Effector memory CD8-positive, alpha-beta T cell (primary cell): ENCODE measurements at places on chromosomes 2 and 18.

GRCh38 chr2:126817172-126817571 lies 81.5 kb upstream of the TEX51 start:
- no peak for DNase-seq

DNA sequence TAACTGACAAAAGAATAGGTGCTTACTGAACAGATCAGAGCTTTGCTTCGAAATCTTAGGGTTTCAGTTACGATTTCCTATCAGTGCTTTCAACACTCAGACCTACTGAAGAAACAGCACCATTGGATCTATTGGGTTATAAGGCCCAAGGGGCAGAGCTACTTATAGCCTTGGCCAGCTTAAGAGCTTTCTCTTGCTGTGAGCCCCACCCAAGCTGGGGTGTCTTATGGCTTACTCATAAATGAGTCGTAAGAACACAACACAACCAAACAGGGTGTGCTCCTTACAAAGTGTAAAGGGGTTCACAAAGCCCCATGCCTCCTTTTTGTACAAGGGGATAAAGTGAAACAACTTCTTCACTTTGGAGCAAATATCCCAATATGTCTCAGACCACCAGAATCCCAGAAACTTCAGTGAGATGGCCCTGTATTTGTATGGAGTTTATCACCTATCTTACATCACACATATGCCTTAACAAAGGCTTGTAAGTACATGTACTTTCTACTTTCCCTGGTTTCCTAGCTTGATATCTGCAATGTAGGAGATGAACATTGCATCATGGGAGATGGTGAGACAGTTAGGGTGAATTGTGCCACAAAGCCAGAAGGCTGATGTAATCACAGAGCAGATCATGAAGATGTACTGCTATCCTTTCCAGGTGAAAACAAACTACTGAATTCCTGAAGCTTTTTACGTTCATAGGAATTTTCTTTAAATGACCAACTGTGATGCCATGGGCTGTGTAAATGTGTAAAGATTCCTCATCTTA lies 115.5 kb upstream of the GLI2 start:
- DNase-seq: no peak

DNA sequence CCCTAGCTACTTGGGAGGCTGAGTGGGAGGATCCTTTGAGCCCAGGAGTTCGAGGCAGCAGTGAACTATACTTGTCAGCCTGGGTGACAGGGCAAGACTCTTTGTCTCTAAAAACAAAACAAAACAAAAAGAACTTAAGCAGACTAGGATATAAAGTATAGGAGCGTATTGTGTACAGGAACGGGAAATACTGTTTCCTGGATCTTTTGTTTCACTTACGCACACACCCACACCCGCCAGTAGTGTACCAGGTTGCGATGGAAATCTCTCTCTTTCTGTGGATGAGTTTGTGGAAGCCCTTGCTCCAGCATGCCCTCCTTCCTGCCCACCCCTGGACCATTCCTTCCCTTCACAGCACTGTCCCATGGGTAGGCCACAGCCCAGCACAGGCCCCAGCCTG lies 136.3 kb downstream of the RPIA start:
- DNase-seq: no peak

DNA sequence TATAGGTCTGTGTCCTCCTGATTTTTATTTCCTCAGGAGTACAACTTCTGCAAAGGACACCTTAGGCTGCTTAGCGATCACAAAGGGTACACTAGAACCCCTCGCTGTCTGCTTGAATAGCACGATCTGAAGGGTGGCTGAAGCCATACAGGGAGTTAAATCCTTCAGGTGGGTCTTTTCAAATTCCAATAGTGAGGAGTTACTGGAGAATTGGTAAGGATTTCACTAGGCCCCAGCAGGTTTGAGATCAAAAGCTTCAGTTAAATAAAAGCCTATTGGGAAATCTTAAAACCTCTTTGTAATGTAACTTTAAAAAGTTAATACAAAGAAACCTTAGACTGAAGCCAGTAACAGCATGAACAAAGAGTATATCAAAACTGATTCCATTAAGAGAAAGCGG lies 613.1 kb downstream of the ZEB2 start:
- no peak for DNase-seq

DNA sequence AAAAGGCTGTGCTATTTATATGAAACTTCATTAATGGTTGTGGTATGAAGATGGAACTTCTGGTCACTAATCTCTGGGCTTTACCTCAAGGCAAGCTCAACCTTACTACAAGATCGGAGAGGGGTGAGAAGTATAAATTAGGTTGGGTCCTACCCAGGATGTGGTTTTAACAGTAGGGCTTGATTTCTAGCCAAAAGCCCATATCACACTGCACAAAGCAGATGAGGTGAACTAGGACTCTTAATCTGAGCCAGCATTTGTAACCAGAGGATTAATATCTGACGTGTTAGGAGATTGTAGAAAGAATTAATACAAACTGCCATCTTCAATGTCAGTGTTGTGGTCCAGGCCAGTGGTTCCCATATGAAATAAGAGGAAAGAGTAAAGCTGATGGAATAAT lies 86.4 kb upstream of the RGPD4 start:
- no peak for DNase-seq

GRCh38 chr18:21496277-21496835 lies 104.1 kb downstream of the ESCO1 start:
- no peak for DNase-seq
